ENCODE measurements at places on chromosomes 1 and 21. TPM values are rescaled to one million over a fixed set of nuclear protein-coding genes. Genes with fewer than 3 reads are reported as not detected.

STYXL2 gene
- not detected for total RNA-seq

TRIM17 gene
- 4.0 TPM for total RNA-seq

KHDRBS1 gene
- 98.8 TPM for total RNA-seq

CHI3L2 gene
- not detected for total RNA-seq

RPF1 gene
- total RNA-seq: 54.1 TPM

ACOT7 gene
- 138 TPM for total RNA-seq

HJV gene
- not detected for total RNA-seq

ETNK2 gene
- total RNA-seq: 17.7 TPM

RGS16 gene
- total RNA-seq: 0.74 TPM

GSTM5 gene
- total RNA-seq: not detected

PRR9 gene
- not detected for total RNA-seq

OPRD1 gene
- total RNA-seq: not detected

GBP1 gene
- total RNA-seq: 9.0 TPM

NME7 gene
- 25.2 TPM for total RNA-seq

CDK18 gene
- total RNA-seq: 15.0 TPM

FLG2 gene
- total RNA-seq: 0.05 TPM

KCND3 gene
- total RNA-seq: under 0.01 TPM

HCN3 gene
- 1.3 TPM for total RNA-seq

EDEM3 gene
- total RNA-seq: 20.5 TPM

GBP3 gene
- 25.5 TPM for total RNA-seq

ABCA4 gene
- 0.42 TPM for total RNA-seq

OLFML2B gene
- not detected for total RNA-seq

CYP2J2 gene
- 3.0 TPM for total RNA-seq

ALX3 gene
- not detected for total RNA-seq

NMNAT2 gene
- total RNA-seq: not detected

SNRNP40 gene
- total RNA-seq: 57.5 TPM

DNASE2B gene
- not detected for total RNA-seq

LHX8 gene
- total RNA-seq: not detected
